Fibroblast of skin of left biceps (primary cell): ENCODE measurements at places on chromosomes 7 and 10.
A peak's percentile ranks its signal among the peaks of the same experiment; 100 is the strongest.

DNA sequence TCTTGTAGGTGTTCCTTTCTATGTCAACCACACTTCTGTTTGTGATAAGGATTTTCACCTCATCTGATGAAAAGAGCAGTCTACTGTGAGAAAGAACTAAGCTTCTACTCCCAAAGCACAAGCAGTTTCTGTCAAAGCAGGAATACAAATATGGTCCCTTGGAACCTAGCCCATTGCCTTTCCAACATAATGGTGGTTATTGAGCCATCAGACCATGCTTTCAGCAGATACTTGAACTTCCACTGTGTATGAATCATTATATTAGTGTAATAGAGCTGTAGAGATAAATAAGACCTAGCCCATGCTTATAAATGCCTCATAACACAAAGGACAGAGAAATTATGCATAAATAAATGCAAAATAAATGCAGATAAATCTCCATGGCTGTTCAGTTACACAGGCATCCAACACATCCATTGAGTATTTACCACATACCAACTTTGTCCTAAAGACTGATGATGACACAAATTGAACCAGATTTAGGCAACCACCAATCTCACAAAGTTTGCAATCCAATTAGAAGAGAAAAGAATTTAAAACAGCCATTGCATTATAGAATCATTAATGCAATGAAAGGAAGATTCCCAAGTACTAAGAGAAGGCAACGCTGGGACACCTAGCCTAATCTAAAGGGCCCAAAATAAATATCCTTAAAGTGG, 729.4 kb upstream of the C7orf33 start:
- DNase-seq = peak; percentile 60

DNA sequence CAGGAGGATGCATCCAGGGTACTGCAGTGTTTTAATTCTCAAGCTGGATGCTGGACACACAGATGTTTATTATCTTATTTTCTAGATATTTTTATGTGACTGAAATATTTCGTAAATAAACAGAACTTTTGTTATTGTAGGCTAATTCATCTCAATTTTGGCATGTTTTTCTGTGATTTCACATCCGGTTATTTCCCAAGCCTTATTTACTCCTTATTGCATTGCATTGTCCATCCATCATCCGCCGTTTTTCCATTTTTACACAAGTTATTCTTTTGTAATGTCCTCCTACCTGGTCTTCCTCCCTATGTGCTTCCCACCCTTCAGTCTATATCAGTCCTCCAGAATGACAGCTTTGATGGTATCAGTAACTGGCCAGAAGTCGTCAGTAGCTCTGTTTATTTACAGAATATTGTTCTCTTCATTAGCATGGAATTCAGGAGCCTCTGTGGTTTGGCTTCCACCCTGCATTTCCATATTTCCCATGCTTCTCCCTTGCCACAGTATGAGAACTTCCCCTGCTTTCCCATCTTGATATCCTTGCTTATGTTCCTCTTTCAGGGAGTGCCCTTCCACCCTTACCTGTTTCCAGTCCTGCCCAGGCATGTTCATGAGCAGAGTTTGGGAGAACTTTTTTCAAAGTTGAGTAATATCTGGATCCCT, 16.1 kb downstream of the GNAI1 start:
- peak; percentile 44 for DNase-seq

DNA sequence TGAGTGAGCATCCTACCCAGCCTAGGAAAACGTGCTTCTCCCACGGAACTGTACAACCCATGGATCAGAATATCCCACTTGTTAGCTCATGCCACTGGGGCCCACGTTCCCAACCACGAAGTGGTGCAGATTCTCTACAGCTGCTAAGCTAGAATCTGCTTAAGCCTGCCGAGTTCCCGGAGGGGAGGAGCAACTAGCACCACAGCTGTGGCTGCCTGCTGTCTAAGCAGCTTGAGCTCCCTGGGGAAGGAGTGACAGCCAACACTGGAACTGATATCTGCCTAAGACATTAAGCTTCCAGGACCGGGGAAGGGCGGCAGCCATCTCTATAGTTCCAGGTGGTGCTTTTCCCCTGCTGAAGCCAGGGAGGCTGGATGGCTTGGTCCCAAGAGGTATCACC, 334.7 kb upstream of the CHRM2 start:
- no peak for DNase-seq

GRCh38 chr10:127997937-127998336, 91.0 kb downstream of the PTPRE start:
- no peak for DNase-seq

GRCh38 chr7:45869426-45869825, 3.5 kb downstream of the CCDC201 start:
- DNase-seq = no peak

GRCh38 chr10:10259013-10259412, 758.7 kb upstream of the CELF2 start:
- DNase-seq = no peak

- no peak for DNase-seq
These were observed 53.5 kb upstream of the APBB1IP start for GRCh38 chr10:26384600-26384999.

- DNase-seq = no peak
These were observed 68.0 kb downstream of the GRID1 start for GRCh38 chr10:86298501-86299001.

DNA sequence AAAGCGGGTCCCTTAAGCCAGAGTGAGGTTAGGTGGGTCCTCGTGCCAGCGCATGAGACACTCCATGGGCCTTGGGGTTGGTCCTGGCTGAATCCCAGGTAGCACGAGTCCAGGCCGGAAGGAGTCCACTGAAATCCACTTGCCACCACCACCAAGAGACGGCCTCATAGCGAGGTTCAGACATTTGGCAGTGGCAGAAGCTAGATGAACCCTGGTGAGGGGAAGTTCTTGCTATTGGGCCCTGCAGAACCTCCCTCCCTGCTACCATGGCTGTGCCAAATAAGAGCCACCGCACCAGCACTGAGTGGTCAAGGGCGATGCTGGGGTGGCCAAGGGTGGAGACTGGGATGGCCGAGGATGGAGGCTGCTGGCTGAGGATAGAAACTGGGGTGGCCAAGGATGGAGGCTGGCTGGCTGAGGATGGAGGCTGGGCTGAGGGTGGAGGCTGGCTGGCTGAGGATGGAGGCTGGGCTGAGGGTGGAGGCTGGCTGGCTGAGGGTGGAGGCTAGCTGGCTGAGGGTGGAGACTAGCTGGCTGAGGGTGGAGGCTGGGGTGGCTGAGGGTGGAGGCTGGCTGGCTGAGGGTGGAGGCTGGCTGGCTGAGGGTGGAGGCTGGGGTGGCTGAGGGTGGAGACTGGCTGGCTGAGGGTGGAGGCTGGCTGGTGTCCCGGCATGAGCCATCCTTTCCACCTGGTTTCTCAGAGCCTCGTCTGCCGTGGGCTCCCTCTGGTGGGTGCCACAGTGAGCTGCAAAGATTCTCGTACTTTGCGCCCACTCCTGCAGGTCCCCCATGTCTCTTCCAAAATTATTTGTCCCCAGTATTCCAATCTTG, 88.2 kb downstream of the ELFN1 start:
- DNase-seq = no peak

DNA sequence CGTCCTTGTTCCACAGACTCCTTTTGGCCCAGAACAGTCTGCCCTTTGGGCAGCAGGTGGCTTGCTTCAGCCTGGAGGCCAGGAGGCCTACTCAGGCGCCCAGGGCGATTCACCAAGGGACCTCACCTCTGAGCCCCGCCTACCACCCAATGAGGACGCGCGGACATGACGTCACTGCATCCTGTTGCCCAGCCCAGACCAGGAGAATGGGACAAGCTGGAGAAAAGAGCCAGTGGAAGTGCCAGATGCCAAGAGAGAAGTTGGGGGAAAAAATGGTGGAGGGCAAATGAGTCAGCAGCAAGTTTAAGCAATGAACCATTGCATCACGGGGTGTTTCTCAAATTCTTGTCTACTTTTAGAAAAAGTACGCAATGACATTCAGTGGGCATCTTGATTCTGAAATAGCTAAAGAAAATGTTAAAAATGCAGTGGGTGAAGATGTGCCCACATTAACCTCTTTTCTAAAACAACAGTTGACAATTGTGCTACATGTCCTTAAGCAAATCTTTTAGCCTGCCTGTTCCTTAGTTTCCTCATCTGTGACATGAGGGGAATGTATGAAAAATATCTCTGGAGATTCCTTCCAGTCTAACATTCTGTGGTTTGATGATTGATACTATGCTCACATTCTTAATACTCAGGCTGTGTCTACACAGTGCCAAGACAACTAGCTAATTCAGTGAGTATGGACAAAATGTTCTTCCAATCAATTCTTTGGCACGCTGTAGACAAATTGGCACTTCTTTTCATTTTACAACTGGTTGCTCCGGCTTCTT, 23.9 kb upstream of the LEP start:
- DNase-seq = peak; percentile 12

DNA sequence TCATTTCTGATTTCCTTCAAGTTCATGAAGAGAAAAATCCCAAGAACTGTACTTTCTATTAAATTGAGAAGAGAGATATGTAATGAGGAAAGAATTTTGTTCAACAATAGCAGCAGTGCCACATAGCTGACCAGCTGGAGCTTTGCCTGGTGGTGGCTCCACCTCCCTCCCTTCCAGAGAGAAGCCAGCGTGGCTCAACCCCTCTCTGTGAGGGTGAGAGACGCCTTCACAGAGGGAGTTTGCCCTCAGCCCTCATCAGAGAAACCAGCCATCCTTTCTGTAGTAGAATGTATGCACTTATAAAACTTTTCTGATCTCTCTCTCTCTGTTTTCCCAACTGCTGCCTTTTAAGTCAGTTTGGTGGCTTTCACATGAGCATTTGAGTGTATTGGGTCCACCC, 20.5 kb upstream of the COL1A2 start:
- peak; percentile 88 for DNase-seq

DNA sequence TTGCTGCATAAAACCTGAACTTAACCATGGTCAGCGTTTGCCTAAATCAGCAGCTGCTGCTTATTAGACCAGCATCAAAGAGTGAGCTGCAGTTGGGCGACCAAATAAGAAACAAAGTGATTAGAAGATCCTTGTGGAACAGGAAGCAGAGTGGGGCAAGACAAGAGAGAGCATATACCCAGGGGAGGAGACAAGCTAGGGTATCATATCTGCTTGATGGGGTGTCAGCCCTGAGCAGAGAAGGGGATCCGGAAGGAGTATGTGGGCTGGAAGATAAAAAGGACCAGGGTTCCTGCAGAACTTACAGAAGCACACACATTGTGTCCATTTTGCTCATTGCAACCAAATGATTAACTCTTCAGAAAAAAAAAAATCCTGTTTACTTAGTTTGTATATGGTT, 213.6 kb downstream of the CELF2 start:
- DNase-seq = no peak

DNA sequence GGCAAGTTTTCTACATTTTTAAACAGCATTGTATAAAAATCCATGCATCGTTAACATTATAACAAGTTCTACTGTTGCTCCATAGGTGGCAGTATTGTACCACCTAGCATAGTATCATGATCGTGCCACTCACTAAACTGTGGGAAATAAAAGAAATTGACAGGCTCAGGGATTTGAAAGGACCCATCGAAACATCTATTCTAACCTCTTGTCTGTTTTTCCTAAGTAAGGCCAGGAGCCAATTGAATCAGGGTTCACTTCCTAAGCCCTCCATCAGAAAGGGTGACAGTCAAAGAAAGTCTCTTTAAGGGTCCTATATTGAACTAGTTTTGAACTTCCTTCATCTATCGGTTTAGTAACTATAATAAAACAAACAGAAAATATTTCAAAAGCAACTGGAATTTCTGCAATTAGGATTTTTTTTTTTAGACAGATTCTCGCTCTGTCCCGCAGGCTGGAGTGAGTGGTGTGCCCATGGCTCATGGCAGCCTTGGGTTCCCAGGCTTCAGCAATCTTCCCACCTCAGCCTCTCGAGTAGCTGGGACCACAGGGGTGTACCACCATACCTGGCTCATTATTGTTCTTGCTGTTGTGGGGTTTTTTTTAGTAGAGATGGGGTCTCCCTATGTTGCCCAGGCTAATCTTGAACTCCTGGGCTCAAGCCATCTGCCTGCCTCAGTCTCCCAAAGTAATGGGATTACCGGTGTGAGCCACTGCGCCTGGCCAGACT, 9.4 kb downstream of the HACD1 start:
- no peak for DNase-seq

DNA sequence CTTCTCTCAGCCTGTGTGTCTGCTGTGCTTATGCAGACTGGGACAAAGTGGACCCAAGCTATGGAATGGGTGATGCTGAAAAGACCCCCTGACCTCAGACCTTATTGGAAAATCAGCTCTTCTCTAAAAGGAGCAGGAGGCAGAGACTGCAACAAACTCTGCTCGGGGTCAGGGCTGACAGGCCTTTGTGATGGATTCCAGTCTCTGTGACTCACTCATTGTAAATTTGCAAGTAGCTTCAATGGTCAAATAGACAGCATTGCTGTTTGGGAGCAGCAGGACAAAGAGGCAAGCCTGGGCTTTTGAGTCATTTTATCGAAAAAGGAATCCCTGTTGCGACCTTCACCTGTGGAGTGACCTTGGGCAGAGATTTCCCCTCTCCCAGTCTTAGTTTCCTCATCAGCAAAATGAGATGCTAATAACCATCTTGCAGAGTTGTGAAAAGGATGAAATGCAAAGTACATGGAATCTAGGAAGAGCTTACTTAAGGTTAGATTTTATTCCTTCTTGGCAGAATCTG, 26.1 kb upstream of the GPR26 start:
- DNase-seq = no peak

GRCh38 chr10:77756319-77757232, 119.0 kb upstream of the KCNMA1 start:
- peak; percentile 43 for DNase-seq

DNA sequence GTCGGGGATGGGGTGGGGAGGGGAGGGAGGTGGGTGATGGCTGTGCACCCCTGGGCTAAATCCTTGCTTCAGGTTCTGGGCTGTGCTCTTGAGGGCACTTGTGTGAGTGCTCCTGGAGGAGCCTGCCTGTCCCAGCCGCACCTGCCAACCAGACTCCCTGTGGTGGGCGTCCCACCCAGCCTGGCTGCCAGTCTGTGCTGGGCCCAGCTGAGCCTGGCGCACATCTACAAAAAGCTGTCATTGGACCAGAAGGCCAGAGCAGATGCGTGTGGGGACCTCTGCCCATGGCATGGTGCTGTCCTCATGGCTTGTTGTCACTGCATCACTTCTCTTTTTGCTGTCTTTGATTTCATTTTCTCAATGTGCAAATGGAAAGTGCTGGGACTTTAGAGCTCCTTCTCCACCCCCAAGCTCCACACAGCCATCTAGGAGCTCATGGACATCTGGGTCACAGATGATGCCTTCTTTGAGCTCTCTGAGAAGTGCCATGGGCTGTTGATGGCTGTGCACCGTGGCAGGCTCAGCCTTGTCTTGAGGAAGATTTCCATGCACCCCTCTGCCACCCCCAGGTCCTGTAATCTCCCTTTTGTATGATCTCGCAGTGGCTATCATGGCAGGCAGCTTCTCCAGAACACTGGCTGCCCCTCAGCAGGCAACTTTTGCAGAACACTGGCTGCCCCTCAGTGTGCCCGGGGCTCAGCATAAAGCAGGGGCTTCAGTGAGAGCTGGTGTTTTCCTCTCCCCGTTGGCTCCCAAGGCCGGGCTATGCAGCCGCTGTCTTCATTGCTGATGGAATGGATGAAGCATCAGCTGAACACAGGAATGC, 83.9 kb downstream of the ADCY1 start:
- no peak for DNase-seq

DNA sequence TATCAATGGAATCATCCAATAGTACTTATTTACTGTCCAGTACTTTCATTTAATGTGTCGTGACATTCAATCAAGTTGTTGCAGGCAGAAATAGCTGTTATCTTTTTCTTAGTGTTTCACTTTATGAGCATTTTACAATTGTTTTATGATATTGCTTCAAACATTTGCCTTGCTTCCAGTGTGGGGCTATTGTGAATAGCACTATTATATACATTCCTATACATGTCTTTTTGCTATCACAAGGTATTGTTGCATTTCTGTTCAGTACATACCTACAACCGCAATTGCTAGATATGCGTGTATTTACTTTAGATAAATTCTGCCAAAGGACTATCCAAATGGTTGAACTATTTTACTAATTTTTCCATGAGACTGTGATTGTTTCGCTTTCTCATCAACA, 34.9 kb downstream of the CYP2C8 start:
- DNase-seq = no peak
